ENCODE measurements at places on chromosomes 7 and 10. TPM values are rescaled to one million over a fixed set of nuclear protein-coding genes. Genes with fewer than 3 reads are reported as not detected.

CLCN1 gene
- total RNA-seq, result 1.1 TPM

- no peak overlapping the region for H3K27ac ChIP-seq
- H3K4me3 ChIP-seq, result no peak overlapping the region
- H3K4me1 ChIP-seq, result no peaks in the 10 kb centered on the region
- H3K27me3 ChIP-seq, result no peaks in the 10 kb centered on the region
- H3K36me3 ChIP-seq, result no peaks in the 10 kb centered on the region
Observed at GRCh38 chr7:91556956-91557650, 292.9 kb downstream of the FZD1 start.

ITPRIP gene
- total RNA-seq, result 2.6 TPM

GRCh38 chr10:117139581-117140524 is 1.8 kb upstream of the VAX1 start:
- no peak overlapping the region for H3K27ac ChIP-seq
- H3K4me1 ChIP-seq, result peaks cover 13% of the 10 kb centered on the region
- H3K36me3 ChIP-seq, result no peaks in the 10 kb centered on the region
- DNase-seq, result no peak

EFCAB10 gene
- not detected for total RNA-seq
